ENCODE measurements at places on chromosomes 3 and 15. TPM values are rescaled to one million over a fixed set of nuclear protein-coding genes. Genes with fewer than 3 reads are reported as not detected.

DNA sequence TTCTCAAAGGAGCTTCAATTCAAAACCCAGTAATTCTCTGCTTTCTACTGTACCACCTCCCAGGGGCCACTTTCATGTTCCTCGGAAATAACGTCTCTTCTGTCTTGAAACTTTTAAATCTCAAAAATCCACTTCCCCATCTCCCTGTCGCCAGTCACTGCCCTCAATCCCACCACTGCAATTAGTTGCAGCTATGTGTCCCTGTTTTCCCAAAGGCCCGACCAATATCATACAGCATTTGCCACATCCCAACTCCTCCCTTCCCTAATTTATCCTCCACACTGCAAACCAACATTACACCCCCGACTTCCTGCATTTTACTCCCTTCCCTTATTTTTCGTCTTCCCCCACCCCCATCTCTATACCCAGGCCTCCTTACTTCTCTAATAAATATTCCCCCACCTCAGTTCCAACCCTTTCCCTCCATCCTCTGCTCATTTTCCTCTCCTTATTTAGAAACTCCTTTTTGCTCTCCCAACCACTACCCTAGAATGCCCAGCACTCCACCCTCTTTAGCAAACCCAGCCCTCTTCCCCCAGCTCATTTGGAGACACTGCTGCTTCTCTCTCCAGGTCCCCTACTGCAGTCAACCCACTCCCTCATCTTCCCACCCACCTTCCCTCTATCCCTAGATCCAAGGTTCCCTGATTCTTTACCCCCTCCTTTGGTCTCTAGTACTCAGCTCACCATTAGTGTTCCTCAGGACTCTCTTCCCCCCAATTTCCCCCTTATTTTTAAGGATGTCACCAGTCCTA is 1.1 kb downstream of the NPTN start:
- peak; percentile 62 for DNase-seq

DNA sequence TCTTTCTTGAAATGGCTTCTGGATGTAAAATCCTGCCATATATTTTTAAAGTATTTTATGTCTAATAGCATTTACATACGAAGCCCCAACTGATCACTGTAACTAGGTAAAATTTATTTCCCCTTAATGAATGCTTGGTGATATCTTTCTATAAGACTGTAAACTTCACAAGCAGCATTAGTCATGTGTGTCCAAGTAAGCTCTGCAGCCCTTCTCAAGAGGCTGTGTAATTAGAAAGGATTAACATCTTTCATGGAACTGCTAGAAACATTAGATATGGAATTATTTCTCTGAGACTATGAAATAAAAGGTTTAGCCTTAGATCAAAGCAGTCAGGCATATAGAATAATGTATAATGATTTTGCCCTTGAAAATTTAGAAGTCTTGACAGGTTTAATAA is 143.3 kb downstream of the EPHA3 start:
- DNase-seq: no peak

ZNF662 gene
- total RNA-seq: 16.2 TPM

DNA sequence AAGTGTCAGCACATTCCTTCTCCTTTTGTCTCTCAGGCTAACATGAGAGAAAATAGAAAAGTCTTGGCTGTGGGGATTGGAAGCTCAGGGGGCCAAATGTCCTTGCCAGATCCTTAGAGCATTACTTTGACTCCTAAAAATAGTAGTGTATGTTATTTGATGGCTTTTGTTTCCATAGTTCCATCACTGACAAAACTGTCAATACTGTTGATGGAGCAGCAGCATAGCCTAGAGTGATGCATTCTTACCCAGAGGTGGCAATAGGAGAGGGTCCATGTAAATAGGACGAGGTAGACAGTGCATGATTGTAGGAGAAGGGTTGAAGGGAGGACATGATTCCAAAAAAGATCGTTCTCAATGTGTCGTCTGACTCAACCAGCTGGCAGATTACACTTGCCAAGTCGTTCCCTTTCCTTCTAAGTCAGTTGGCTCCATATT is 282.7 kb upstream of the TPRG1 start:
- DNase-seq: no peak

- DNase-seq: peak; percentile 16
These were observed 207.0 kb upstream of the DCBLD2 start for GRCh38 chr3:99108508-99108907.
